Activated naive CD4-positive, alpha-beta T cell treated with anti-CD3 and anti-CD28 coated beads, Interleukin-2, amount 10 ng/mL, durations not matched to agents 5 hours and 36 hours (primary cell): ENCODE measurements at places on chromosomes 6 and 20. TPM values are rescaled to one million over a fixed set of nuclear protein-coding genes. Genes with fewer than 3 reads are reported as not detected.

Gene MARCKS
- 0.17 TPM for total RNA-seq

Gene LPA
- not detected for total RNA-seq

Gene SLC35D3
- total RNA-seq = not detected

Gene FLOT1
- 215 TPM for total RNA-seq

Gene ANKS1A
- total RNA-seq = 8.0 TPM

Gene DSP
- total RNA-seq = 0.15 TPM

Gene DPPA5
- not detected for total RNA-seq

Gene SOD2
- 101 TPM for total RNA-seq

Gene TRERF1
- total RNA-seq = 14.0 TPM

Gene GCNT2
- 4.9 TPM for total RNA-seq

Gene NKX2-2
- total RNA-seq = not detected

Gene ARMH2
- total RNA-seq = 2.4 TPM

Gene JPH2
- total RNA-seq = not detected

Gene SLC17A2
- not detected for total RNA-seq

Gene HRH3
- not detected for total RNA-seq

Gene C20orf96
- 6.0 TPM for total RNA-seq

Gene ACTL10
- 4.9 TPM for total RNA-seq

Gene HLA-E
- 935 TPM for total RNA-seq

Gene CCR6
- 0.83 TPM for total RNA-seq

Gene OR2B6
- not detected for total RNA-seq

Gene MRAP2
- not detected for total RNA-seq

Gene FIG4
- 10.7 TPM for total RNA-seq

Gene PDE10A
- not detected for total RNA-seq

Gene ZHX3
- 10.7 TPM for total RNA-seq

Gene NNAT
- total RNA-seq = not detected

Gene REM1
- total RNA-seq = not detected

Gene THBS2
- not detected for total RNA-seq

Gene HCK
- not detected for total RNA-seq

Gene PPP1R14C
- not detected for total RNA-seq

Gene GSTA2
- total RNA-seq = not detected

Gene ADGRF5
- not detected for total RNA-seq

Gene PAK5
- total RNA-seq = not detected

Gene ECT2L
- total RNA-seq = not detected

Gene TAGAP
- total RNA-seq = 65.5 TPM

Gene CPNE5
- total RNA-seq = 1.6 TPM

Gene STMND1
- total RNA-seq = not detected
